ENCODE measurements at places on chromosomes 4 and X.

GRCh38 chrX:154057791-154058190, 38.1 kb upstream of the IRAK1 start:
- DNase-seq, result no peak

DNA sequence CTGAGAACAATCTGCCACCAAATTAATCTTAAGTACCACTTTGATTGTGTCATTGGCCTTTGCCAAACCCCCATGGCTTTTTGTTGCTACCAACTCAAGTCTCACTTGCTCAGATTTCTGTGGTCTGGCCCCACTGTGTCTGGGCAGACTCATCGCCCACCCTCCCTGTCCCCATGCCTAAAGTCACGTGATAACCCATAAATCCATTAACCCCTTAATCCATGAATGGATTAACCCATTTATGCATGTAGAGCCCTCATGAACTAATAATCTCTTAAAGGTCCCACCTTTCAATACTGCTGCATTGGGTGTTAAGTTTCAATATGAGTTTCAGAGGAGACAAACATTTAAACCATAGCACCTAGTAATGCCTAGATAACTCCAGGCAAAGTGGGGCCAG, 78.5 kb upstream of the BLTP1 start:
- DNase-seq, result no peak

GRCh38 chr4:151658959-151659600, 101.7 kb downstream of the GATB start:
- DNase-seq, result no peak

DNA sequence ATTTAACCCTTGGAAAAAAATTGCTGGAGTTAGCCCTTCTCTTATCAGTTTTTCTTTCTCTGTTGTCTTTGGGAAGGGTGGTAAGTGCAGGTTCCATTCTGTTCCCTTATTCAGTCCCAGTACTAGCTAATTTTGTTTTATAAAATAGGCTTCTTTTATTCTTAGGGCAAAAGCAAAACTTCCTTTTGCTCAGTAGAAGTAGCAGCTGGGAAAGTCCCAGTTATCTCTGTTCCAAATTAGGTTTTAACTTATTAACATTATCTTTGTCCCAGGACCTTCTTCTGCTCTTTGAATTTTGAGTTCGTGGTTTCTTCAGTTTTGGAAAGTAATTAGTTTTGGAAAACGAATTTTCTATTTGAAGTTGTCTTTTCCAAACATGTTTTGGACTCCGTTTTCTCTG, 61.1 kb downstream of the BANK1 start:
- DNase-seq, result no peak

DNA sequence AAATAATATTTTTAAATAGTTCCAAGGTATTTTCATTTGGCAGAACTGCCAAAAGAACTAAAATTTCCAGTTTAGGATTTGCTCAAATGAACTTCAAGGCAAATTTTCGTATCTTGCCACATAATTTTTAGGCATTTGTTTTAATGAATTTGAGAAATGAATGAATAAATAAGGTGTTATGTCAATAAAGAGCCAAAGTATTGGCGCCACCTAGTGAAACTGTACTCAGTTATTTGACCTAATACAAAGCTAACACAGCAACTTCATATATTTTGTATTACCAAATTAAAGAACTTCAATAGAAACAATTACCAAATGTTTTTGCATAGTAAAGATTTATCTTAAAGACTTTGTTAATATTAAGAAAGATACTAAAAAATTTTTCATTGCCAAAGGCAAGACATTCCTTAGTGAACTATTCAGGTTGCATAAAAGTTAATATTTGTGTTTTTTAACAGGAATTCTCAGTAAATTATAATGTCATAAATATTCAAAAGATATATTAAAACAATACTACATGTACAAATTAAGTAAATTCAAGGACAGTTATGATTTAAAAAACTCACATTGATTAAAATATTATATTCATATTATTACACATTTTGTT, 50.3 kb downstream of the STPG2 start:
- DNase-seq, result no peak

- peak; percentile 73 for DNase-seq
These were observed 228.8 kb downstream of the THOC2 start for GRCh38 chrX:123504047-123504446.

DNA sequence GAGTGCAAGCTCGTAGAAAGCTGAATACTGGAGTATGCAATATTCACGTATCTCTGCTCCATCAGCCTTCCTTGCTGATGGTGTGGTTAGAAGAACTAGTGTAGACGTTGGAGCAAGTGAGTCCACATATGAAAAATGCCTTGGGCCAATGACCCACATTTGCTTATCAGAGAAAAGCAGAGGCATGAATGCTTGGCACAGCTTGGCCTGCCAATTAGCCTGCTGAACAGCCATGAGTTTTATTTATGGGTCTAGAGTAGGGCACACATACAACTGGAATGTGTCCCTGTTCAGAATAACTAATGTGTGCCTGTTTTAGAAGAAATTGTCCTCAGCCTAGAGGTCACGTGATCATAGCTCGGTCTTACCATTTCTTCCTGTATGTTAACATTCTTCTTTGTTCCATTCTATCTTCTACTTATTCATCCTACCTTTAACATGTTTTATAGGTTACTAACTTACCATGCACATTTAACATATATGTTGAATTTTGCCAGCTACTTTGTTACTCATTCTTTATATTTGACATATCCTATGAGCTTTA, 432.7 kb upstream of the AADAT start:
- DNase-seq, result no peak

All from COLO829 (cell line).